ENCODE measurements at places on chromosomes 7 and 10.

- no peak for DNase-seq
Observed at GRCh38 chr10:101903827-101904550, 60.4 kb upstream of the KCNIP2 start.

- DNase-seq, result no peak
Observed at GRCh38 chr10:15815242-15815885, 44.9 kb downstream of the MINDY3 start.

DNA sequence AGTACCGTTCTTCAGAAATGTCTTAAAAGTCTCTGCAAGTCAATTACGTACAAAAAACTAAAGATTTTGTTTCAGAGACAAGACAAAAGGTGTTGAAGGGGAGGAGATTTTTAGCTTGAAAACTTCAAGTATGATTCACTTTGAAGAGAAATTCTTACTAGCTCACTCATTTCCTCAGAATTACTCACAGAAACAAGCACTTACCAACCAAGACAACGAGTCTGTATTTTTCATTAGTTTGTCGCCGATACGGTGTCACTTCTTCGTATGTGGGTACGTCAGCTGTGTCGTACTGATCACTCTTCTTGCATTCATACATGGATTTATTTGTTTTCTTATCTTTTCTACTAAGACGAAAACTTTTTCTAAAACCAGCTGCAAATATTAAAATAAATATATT is 90.6 kb upstream of the ODAD2 start:
- no peak for DNase-seq

DNA sequence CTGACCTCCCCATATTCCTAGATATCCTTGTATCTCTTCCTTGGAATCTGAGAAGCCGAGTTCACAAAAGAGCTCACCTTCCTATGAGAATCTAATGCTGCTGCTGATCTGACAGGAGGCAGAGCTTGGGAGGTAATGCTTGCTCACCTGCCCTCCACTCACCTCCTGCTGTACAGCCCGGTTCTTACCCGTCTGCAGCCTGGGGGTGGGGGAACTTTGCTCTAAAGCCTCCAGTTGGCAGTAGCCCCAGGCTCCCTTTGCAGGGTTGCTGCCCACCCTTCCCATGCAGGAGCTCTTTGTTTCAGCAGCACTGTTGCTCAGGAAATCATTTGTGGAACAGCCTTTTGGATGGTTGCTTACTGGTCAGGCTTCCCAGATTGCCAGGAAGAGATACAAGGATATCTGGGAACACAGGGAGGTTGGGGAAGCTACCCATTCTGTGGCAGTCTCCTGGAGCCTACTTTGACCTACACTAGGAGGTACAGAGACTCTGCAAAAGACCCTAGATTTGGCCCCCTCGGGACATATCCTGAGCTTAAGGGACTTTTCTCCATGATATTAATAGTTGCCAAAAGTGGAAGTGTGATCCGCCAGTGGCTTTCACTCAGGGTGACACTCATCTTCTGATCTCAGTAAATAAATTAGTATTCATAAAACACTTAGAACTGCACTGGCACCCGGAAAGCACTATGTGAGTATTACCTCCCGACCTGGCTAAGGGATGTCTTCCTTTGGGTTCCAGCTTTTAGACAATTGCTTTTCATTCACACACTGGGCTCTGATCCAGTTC is 363.7 kb upstream of the PODXL start:
- DNase-seq, result no peak

- DNase-seq, result no peak
Observed at GRCh38 chr10:95499482-95499989, 61.6 kb downstream of the SORBS1 start.

DNA sequence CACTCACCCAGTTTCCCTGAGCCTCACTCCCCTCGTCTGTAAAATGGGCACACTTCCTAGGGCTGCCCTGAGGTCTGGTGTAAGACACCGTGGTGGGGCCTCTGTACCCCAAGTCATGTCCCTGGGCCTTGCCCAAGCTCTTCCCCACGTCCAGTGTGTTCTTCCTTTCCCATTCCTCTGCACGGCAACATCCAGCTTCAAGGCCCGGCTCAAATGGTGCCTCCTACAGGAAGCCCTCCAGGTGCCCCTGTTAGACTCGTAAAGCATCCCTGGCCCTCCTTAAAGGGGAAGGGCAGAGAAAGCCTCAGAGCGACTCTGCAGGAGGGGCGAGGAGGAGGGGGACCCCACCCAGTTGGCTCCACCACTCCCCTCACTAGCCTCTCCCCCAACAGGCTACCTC is 8.6 kb downstream of the SLC29A4 start:
- DNase-seq, result no peak

DNA sequence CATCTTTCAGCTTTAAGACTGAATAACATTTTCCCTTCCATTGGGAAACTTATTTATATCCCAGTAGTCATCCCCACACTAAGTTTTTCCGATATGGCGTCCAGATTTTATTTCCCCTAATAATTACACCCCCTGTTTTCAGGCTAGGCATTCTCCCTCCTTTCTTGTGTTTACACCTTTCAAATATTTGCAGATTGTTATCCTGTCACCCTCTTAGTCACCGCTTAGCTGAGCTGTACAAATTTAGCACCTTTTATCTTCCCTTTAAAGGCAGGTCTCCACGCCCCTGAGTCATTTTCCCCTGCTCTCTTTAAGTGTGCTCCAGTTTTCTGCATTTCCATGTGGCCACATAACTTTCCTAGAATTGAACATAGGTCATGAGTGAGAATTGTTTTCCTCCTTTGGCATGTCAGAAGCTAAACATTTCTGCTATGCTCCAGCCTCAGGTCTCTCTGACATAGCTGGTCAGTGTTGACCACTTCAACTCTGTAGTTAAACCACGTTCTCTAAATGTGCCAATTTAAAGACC is 47.4 kb downstream of the LRRC4 start:
- no peak for DNase-seq

Data from stimulated activated CD8-positive, alpha-beta memory T cell treated with anti-CD3 and anti-CD28 coated beads, Interleukin-4, amount 100 ng/mL, for 1 hour (primary cell).